Activated T-cell treated with anti-CD3 and anti-CD28 coated beads for 1 hour (primary cell): ENCODE measurements at places on chromosomes 11 and 22.

GRCh38 chr11:134505125-134505524, 93.1 kb upstream of the B3GAT1 start:
- no peak for DNase-seq

DNA sequence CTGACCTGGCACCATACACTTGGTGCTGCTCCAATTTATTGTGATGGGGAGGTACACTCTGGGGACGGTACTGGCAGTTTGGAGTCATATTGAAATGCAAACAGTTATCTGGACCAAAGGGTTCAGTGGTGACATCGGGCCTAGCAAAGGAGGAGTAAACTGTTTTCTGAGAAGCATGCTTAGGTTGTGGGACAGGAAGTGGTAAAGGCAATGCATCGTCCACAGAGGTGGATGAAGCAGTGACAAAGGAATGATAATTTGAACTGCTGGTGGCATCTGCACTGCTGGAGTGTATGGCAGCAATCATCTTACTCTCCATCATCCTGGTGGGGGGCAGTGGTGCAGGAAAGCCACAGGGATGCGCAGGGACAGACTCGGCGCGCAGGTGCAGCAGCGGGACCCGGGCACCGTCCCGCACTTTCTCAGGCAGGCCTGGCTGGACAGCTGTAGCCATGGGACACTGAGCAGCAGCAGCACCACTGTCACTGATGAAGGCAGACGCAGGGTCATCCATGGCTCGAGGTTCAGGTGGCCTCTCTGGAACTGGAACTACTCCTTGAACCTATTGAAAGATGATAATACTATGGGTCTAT, 28.0 kb upstream of the TP53AIP1 start:
- DNase-seq = no peak

GRCh38 chr22:30326255-30326705, 461 bp downstream of the TBC1D10A start:
- no peak for DNase-seq

- DNase-seq = no peak
Observed at GRCh38 chr11:44625759-44626523, 60.5 kb downstream of the CD82 start.

- no peak for DNase-seq
Observed at GRCh38 chr11:14894657-14895598, 2.9 kb upstream of the CYP2R1 start.

- no peak for DNase-seq
Observed at GRCh38 chr11:12687216-12687623, 13.0 kb downstream of the TEAD1 start.

- DNase-seq = no peak
Observed at GRCh38 chr22:31544481-31545480, 48.4 kb downstream of the SFI1 start.

DNA sequence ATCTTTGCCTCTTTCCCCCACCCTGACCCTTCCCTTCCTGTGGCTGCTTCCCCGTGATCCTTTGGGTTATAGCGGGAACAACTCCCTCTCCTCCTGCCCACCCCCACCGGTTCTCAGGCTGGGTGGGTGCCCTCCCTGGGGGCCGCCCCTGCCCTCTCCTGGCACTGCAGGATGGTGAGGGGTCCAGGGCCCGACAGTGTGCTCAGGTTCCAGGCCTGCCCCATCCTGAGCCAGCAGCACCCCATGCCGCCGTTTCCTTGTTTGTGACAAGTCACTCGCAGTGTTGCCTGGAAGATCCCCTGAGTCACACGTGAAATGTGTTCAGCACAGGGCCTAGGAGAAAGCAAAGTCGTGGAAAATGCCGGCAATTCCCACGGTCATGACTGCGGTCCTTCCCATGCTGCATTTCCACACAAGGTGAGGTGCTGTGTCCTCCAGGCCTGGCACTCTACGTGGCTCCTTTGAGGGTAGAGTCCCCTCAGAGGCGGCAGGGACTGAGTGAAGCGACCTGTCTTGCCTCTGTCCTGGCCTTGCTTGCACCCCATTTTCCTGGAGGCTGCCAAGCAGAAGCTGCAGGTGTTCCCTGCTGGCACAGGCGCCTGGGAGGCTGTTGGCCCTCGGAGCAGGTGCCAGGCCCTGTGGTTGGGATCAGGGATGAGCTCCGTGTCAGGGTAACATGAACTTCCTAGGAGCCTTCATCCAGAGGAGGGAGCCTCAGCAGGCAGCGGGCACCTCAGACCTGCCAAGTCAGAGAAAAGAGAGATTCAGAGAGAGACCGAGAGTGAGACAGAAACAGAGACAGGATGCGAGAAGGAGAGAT, 80.5 kb upstream of the LINC01488 start:
- DNase-seq = no peak

GRCh38 chr11:62452261-62452660, 33.4 kb downstream of the SCGB1A1 start:
- no peak for DNase-seq

- DNase-seq = no peak
Observed at GRCh38 chr11:34893416-34893815, 22.8 kb downstream of the APIP start.

- no peak for DNase-seq
Observed at GRCh38 chr11:19725379-19726079, 12.9 kb downstream of the NAV2 start.

DNA sequence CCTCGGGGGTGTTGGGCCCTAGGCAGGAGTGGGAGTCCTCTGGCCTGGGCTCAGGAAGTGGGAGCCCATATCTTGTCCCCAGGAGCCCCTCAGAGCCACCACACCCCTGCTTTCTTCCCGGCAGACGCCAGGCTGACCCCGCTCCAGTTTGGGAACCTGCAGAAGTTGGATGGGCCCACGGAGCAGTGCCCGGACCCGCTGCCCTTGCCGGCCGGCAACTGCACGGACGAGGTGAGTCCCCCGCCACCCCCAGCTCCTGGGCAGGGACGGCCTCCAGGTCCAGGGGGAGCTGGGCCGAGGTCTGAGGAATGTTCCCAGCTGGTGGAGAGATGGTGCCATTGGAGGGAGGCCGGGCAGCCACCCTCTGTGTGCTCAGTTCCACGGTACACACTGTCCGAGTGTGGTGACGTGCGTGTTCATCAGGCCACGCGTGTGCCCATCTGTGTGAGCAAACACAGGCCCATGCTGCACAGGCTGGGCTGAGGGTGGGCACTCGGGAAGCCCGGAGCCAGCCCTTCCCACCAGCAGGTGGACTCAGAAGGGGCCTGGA, 4.8 kb downstream of the MUC5B start:
- no peak for DNase-seq

DNA sequence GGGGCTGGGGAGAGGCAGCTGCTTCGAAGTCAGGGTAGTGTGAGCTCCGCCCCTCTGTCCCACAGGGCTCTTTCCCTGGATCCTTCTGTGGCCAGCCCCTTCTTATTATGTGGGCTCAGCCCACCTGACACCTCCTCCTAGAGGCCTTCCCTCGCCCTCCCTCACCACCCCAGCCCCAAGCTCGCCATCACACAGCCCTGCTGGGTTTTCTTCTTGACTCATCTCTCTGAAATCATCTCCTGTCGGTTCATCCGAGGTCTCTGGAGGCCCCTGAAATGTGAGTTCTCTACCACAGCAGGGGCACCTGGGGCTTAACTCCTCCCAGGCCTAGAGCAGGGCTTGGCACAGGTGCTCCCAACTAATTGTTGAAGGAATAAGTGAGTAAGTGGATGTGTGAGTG, 65.2 kb downstream of the CACNA1I start:
- no peak for DNase-seq

DNA sequence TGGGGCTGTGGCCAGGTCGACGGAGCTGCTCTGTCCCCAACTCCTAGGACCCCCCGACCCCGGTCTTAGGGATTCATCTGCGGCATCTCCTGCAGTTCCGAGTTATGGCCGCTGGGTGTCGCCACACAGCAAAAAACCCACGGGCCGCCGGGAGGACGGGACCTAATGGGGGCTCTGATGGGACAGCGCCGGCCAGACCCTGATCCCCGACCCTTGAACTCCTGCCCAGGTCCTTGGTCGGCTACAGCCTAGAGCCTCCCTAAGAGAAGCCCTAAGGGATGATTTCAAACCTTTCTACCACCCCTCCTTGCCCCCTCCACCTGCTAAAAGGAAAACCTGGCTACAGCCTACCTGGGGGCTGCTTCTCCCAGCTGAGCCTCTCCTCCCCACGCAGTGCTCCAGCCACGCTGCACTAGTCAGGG, 30.8 kb upstream of the LRRC10B start:
- peak; percentile 44 for DNase-seq

GRCh38 chr11:61121192-61121831, 19.0 kb downstream of the CD5 start:
- DNase-seq = no peak

DNA sequence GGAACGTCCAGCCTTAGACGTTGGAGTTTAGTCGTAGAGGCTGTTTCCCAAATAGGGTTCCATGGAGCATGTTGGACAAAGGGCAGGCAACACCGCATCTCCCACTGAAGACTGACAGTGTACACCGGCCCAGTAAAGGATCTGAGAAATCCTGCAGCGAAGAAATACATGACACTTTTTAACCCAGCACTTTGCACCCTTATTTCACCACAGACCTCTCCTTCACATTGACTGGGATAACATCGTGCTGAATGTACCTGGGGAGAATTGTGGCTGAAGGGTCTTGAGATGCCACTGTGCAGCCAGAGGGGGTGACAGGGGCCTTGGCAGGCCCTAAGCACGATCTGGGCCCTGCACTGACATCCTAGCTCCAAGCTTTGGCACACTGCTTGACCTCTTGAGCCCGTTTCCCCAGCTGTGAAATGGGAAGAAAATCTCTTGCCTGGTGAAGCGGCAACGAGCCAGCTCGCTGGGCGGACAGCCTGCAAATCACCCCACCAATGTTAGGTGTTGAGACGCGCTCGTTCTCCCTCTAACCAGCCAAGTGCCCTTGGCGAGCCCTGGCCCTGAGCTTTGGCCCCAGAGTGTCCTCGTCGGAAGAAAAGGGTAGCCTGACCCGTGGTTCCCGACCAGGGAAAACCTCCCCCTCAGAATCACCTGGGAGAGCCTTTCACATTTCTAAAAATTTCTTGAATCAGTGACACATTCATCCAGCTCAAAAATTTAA, 13.4 kb downstream of the CD5 start:
- no peak for DNase-seq

GRCh38 chr11:4178813-4179662, 84.4 kb downstream of the RRM1 start:
- DNase-seq = no peak

DNA sequence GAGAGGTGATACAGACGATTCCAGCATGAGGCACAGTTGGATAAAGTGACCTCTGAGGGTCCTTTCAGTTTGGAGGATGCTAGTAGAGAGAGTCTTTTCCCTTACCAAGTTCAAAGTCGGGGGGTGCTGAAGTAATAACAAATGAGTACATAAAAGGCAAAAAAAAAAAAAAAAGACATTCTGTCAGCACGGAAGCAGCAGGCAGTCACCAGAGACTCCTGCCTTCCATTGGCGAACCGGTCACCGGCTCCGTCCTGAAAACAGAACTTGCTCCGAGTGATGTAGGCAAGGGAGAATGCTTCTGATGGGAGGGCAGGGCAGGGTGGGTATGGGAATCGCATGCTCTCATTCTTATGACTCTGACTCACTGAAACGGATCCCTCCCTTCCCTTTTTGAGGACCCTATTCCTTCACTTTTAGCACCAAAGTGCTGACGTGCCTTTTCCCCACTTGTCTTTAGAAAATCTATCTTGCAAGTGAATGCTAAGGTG, 65.9 kb downstream of the PRR5L start:
- DNase-seq = no peak

GRCh38 chr11:123671534-123671933, 17.1 kb upstream of the SCN3B start:
- DNase-seq = no peak

DNA sequence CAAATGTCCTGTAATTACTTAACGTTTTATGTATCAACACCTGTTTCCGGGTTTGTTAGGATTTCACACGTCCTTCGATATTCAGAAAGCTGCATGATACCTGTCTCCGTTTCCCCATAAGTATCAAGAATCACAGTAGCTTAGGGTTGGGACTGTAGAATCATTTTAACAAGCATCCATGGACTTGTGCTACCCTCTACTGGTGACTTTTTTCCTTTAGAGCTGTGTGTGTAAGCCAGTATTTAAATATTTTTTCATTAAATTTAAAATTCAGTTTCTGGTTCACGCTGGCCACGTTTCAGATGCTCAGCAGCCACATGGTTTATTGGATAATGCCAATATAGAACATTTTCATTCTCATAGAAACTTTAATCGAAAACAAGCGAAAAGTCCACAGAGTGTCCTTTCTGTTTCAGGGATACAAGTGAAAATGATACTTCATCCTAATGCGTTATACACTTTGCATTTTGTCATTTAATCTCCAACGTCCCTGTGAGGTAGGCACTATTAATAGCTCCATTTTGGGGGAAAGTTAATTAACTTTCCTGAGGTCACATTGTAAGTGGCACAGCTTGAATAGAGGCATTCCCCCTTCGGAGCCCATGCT, 61.5 kb upstream of the SLC25A18 start:
- no peak for DNase-seq

- no peak for DNase-seq
Observed at GRCh38 chr11:111538407-111539114, 2.0 kb upstream of the LAYN start.
